AG09309 (cell line): ENCODE measurements at places on chromosomes 12 and 14.

- no peak for DNase-seq
Measured at GRCh38 chr12:6950811-6951540, at the start of gene PTPN6. PTPN6 (plus strand) TSS chr12:6951356; CDS start chr12:6951513, 157 bp downstream.

- DNase-seq: no peak
Measured at GRCh38 chr14:68893566-68893965, 85.5 kb downstream of the ACTN1 start.

- DNase-seq: no peak
Measured at GRCh38 chr12:90111791-90112580, 403.3 kb upstream of the ATP2B1 start.

GRCh38 chr12:102410511-102410910 lies 69.9 kb downstream of the IGF1 start:
- DNase-seq: no peak

DNA sequence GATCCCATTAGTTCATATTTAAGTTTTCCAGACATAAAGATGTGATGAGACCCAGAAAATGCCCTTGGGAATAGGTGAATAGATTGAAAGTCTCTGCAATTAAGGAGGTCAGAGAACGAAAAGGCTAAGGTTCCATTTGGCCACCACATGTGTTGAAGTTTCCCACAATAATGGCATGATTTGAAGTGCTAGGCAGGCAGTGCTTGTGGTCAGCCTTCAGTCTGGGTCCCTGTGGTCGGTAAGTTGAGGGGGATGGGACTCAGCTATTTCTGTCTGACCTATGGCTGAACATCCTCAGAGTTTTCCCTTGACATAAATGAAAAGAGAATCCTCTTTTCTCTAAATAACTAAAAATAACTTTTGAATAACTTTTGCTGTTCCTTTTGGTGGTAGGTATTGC lies 92.4 kb downstream of the PELI2 start:
- no peak for DNase-seq

- no peak for DNase-seq
Measured at GRCh38 chr12:43273467-43273866, 278.5 kb downstream of the ADAMTS20 start.

DNA sequence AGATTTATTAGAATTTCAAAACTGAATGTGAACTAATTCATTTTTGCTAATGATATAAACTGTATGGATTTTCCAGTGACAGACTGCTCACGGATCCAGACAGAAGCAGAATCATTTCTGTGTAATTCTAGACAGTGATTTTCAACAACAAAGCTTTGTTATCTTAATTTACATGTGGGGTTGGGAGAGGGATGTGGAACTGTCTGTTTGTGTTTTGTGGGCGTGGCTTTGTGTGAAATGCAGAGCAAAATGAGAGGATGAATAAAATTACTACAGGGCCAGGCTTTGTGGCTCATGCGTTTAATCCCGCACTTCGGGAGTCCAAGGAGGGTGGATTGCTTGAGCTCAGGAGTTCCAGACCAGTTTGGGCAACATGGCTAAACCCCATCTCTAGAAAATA lies 834.7 kb downstream of the GALC start:
- DNase-seq: no peak

DNA sequence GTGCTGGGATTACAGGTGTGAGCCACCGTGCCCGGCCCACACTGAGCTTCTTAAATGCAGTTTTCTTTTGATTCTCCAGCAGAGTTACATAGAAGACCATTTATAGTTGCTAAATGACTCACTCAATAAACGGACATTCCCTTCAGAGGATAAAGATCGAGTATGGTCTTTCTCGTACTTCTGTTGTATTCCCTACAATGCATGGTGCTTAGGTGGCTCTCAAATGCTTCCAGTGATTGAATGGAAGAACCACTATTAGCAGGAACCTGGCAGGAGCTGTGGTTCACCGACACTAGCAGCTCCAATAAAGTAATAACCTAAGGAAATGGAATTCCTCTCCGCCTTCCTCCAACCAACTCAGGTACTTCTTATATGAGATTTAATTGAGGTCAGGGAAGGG lies 3.9 kb upstream of the GPRC5A start:
- DNase-seq: no peak

- DNase-seq: no peak
Measured at GRCh38 chr12:2234646-2235350, 182.0 kb downstream of the CACNA1C start.

GRCh38 chr12:119645535-119646059 lies 22.3 kb upstream of the PRKAB1 start:
- DNase-seq: no peak

- DNase-seq: no peak
Measured at GRCh38 chr12:106480251-106480650, 102.6 kb upstream of the RFX4 start.

DNA sequence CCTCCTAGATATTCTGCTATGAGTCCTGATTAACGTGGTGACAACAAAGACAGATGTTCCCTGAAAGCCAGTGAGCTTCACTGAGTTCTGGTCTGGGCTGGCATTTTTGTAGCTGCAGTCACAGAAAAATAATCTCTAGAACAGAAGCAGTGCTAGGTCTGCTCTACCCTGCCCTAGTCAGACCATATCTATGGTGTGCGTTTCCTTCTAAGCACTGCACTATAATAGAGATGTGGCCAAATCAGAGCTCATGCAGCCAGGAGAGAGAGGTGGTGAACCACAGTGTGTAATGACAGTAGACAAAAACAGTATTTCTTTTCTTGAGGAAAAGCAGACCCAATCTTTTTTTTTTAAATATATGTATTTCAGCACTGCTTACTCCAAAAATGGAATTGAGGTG lies 76.3 kb downstream of the CMAS start:
- DNase-seq: no peak

DNA sequence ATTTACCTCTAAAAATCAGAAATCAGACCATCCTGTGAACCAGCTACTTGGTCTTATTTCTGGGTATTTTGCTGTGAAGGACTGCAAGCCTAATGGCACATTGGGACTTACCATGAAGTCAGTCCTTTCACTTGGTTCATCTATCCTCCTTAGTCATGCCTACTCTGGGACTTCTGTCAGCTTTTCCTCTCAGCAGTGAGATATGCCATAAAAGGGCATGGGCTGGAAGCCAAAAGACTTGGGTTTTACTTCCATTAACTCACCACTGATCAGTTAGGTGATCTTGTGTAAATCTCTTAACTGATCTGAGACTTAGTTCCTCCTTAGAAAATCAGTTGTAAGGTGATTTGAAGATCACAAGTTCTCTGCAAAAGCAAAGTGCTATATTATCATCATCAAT lies 116.5 kb downstream of the PAH start:
- DNase-seq: no peak

DNA sequence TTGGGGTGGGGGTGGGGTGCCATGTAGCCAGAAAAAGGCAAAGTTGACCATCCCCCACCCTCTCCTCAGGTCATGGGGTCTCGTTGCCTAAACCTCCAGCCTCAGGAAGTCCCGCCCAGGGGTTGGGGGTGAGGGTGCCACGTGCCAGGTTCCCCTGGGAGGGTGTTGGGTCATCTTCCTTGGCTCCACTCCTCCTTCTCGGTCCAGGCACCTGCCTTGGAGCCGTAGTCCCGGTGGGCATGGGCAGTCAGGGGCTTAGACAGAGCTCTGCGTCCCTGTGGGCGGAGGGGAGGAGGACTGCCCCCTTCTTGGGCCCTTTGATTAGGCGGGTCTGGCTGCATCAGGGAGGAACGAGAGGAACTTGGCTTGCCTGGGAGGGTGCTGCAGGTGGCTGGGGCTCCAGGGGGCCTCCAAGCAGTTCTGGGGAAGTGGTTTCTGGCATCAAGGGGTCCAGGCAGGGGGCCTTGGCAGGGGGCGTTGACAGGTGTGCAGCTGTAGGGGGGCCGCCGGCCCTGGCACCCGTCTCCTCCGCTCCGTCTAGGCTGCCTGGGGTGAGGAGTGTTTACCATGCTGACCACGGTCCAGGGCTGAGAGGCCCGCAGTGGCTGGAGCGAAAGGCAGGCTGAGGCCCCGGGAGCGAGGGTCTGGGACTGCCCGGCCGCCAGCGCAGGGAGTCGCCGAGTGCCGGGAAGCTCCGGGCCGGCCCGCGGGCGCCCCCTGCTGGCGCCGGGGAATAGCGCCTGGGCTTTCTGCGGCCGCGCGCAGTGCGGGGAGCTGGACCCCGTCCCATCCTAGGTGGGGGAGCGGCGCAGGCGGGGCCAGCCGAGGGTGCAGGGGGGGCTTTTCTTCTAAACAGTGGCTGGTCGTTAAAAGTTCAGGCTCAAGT lies 7.9 kb downstream of the SETD1B start:
- DNase-seq: no peak

DNA sequence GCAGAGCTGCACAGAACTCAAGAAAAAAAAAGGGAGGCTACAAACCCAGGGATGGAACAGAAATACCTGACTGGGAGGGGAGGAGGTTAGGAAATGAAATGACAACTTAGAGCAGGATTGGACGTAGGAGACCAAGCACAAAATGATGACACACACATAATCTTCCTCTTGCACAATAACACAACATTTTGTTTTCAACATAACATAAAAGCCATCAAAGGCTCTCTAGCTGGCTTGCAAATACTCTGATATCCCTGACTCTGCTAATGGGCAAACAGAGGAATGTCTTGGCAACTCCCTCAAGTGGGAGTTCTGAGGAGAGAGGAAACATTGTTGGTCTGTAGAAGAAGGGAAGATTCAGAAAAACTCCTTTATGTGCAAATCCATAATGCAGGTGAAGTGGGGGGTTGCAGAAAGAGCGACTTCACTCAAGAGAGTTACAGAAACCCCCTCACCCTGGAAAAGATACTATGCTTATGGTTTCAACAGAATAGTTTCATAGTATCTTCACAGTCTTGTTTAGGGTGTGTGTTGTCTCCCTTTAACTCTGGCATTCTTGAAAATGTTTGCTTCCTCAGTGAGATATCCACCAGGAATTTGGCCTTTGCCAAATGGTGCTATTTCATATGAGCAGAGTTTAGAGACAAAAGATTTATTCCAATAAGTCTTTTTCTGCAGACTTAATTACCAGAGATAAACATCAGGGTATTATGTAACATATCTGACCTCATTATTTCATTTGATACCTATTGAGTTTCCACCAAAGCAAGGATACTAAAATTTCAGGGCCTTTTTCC lies 43.8 kb upstream of the LTBP2 start:
- DNase-seq: peak; percentile 57

DNA sequence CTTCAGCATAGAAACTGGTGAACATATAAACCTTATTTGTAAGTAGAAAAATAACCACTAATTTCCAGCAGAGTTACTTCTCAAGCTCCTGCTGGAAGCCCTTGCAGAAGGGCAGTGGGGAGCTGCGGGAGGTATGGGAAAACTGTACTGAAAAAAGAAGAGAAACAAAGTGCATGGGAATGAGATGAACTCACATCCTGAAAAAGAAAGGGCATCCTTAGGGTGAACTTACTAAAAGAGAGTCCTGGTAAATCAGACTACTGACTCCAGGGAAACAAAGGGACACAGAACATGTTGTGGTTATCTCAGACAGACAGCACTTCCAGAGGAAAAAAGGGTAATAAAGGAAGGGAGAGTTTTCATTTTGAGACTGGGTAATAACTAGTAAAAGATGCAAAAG lies 515.1 kb downstream of the RPL10L start:
- DNase-seq: no peak

DNA sequence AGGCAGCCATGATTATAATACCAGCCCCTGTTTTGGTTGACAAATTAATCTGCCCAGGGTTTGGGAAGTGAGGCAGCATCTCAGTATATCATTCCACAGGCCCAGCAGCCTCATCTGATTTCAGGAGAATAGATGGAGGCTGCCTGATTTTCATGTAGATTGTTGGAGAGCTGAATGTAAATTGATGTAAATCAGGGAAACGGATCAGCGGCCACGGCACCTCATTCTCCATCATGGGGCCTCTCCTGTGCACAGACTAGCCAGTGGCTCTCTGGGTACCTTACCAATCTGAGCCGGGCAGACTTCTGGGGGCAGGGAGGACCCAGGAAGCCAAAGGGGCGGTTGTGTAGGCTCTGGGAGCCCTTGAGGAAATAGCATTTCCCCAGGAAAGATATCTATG lies 63.7 kb upstream of the GSC start:
- DNase-seq: no peak

DNA sequence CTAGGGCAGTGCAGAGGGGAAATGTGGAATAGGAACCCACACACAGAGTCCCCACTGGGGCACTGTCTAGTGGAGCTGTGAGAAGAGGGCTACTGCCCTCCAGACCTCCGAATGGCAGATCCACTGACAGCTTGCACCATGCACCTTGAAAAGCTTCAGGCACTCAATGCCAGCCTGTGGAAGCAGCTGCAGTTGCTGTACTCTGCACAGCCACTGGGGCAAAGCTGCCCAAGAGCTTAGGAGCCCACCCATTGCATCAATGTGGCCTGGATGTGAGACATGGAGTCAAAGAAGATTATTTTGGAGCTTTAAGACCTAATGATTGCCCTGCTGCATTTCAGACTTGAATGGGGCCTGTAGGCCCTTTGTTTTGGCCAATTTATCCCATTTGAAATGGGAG lies 21.7 kb upstream of the CCDC88C start:
- DNase-seq: no peak

- no peak for DNase-seq
Measured at GRCh38 chr12:80469681-80470080, 25.6 kb downstream of the PTPRQ start.

DNA sequence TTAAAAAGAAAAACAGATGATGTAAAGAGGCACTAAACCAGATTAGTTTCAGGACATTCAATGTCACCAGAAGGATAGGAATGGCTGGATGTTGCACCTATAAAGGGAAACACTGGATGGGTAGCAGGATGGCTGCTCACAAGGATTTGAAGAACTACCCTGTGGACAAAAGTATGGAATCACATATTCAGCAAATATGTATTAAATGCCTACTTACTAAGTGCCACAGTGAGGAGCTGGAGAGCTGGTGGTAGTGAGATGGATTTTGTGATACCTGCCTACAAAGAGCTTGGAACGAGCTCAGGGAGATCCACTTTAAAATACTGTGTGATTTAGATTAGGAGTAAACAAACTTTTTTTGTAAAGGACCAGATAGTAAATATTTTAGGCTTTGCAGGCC lies 316.2 kb downstream of the PAWR start:
- no peak for DNase-seq

GRCh38 chr12:67243260-67243659 lies 25.9 kb upstream of the CAND1 start:
- DNase-seq: no peak

DNA sequence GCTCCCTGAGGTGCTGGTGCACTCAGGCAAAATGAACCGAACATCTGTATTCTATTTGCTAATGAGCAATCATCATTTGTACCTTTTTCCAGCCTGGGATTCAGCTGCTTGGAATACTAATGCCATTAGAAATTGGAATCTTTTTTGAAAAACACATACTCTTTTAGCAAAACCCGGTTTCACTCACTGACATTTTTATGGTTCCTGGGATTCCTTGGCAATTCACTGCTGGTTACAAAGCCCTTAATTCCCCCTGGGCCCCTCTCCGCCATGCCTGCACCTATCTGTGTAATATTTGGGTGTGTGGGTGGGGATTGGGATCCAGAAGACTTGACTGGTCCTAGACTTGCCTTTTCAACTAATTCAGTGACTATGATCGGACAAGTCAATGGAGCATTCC lies 199.1 kb downstream of the FOXN3 start:
- DNase-seq: no peak

- DNase-seq: no peak
Measured at GRCh38 chr12:112017041-112017440, 3.8 kb downstream of the ERP29 start.

GRCh38 chr12:92900941-92901340 lies 28.2 kb downstream of the EEA1 start:
- no peak for DNase-seq
